Tongue (tissue), 3 donors: ENCODE measurements at places on chromosomes 4 and X.

- peak; percentile 21 for DNase-seq
Measured at GRCh38 chrX:70480660-70481018, 36.0 kb downstream of the DLG3 start.

DNA sequence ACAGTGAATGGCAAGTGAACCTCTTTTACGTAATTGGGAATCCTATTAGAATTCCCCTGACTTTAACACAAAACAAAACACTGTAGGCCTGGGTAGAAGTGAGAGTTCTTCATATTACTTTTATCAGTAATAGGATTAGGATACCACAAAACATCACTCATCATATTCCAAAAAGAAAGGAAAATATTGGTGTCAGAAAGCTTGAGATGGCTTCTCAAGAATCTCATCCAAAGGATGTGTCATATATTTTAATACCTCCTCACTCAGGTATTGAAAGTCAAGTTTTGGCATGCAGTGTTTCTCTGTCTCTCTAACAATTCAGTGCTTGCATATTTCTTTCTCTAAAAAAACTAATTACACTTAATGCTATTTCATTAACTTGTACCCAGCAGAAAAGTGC, 173.2 kb downstream of the PDGFC start:
- no peak for DNase-seq

DNA sequence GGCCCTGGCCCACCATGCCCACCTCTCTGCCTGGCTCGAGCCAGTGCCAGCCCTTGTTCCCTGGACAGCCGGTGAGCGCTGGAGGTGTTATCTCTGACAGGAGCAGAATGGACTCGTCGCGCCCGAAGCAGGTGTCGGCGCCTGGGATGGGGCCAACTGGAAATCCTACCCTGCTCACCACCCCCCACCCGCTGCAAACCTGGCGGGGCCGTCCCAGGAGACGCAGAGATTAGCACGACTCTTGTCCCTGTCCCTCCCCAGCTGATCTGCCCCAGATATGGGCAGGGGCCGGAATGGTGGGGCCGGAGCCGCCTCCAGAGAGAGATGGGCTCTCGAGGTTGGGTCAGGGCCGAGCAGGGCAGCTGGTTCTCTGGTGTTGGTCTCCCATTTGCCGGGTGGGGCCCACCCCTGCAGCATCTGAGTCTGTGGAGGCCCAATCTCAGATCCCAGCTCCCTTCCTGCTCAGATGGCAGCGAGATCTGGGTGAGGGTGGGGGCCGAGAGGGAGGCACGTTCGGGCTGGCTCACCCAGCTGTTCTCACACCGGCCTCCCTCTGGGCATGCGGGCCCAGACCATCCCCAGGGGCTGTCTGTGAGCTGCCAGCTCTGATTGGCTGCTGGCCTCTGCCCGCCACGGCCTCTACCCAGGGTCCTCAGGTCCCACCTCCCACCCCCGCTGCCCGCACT, 20.1 kb upstream of the FGFR3 start:
- DNase-seq, result peak; percentile 68

- DNase-seq, result no peak
Measured at GRCh38 chr4:48234575-48234974, 35.1 kb downstream of the TEC start.
